ENCODE measurements at places on chromosomes 12 and 14.

- DNase-seq: no peak
These were observed 98.1 kb upstream of the MAP1LC3B2 start for GRCh38 chr12:116461060-116461459.

DNA sequence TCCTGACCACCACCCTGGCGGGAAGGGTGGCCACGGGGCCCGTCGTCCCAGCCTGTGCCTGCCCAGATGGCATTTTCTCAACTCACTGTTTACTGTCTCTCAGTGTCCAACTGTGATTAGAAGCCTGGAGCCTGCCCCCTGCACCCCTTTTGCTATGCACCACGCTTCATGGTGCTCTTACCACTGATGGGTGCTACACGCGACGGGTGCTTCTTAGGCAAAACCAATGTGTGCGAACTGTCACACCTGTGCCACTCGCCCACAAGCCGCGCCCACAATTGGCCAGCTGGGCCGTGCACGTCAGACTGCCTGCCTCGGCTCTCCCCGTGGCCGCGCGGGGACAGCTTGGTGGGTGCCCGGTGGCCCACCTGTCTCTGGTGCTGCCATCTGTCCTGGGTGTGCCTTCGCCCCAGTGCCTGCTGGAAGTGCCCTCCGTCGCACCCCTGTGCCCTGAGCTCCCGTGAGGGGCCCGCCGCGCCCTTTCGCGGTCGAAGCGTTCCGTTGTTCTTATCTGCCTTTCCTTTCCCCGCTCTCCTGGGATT is 15.1 kb upstream of the AMN start:
- DNase-seq: no peak

- peak; percentile 5 for DNase-seq
These were observed 358.6 kb downstream of the DUSP6 start for GRCh38 chr12:88993651-88994050.

GRCh38 chr12:109711596-109712461 is 1.8 kb upstream of the FAM222A start:
- peak; percentile 57 for DNase-seq

- peak; percentile 44 for DNase-seq
These were observed 172.3 kb upstream of the ATXN7L3B start for GRCh38 chr12:74365178-74365964.

GRCh38 chr12:34346372-34347034 is 324.2 kb downstream of the ALG10 start:
- DNase-seq: no peak

- DNase-seq: no peak
These were observed 8.5 kb upstream of the IL22 start for GRCh38 chr12:68261896-68262295.

- DNase-seq: no peak
These were observed 44.6 kb downstream of the CCDC85C start for GRCh38 chr14:99559286-99559990.

Data from erythroblast (primary cell).